ENCODE measurements at places on chromosomes 13 and 19.

DNA sequence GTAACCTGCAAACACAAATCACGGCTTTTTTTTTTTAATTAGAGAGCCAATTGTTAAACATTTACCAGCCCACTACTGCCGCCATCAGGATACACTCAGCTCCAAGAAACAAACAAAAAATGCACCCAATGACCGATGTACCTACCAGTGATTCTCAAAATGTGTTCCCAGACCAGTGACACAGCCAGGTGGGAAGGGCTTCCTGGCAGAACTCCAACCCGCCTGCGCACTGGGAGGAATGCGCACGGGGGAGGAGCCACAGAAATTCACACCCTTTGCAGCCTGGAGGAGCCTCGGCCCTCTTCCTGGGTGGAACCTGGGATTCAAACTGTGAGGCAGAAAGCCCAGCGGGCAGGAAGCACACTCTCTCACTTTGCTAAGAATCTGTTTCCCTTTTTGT lies 255.9 kb downstream of the TBC1D4 start:
- DNase-seq, result peak; percentile 28

DNA sequence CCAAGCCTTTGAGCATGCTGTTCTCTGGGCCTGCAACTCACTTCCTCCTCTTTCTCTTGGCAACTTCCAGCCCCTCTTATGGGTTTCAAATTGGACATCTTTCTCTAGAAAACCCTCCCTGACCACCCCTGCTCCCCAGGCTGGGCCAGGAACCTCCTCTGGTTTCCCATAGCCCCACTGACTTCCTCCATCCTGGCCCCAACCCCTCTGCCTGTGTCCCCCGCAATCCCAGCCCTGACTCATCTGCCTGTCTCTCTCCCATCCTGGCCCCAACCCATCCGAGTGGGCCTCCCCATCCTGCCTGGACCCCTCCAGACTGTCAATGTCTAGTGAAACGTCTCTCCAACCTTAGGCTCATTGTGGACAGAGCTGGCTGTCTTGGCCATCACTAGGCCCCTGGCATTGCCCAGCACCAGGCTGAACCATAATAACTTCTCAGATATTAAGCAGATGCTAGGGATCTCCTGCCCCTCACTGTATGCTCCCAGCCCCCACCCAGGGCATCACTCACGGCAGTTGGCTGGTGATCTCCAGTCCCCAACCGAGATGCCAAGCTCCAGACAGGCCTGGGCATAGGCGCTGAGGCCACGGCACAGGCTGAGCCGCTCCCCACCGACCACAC lies 16.8 kb downstream of the FCGBP start:
- no peak for DNase-seq

- DNase-seq, result no peak
Measured at GRCh38 chr13:40026741-40027140, 371.3 kb downstream of the COG6 start.

- no peak for DNase-seq
Measured at GRCh38 chr19:5149508-5149907, 180.6 kb downstream of the KDM4B start.

- DNase-seq, result no peak
Measured at GRCh38 chr13:66305961-66306617, 924.0 kb downstream of the PCDH9 start.

DNA sequence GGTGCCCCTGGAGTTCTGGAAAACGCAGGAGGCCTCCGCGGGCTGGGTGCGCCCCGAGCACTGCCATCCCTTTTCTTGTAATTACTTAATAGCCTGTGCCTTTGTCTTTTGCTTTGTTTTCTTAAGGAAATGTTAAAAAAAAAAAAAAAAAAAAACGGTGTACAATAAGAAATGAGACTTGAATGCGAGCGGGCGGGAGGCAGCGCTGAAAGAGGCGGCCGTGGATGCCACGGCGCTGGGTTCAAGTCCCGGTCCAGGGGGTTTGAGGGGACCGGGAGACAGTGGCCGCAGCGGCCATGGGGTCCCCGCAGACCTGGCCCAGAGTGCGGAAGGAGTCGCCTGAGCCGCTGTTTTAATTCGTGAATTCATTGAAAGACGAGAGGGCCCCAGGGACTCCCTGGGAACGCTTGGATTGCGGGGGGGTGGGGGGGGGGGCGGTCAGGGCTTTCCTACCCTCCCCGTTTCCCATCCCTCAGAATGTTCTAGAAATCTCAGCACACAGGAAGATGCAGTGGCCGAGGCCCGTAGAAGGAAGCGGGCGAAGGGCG lies 349.2 kb upstream of the ARGLU1 start:
- no peak for DNase-seq

DNA sequence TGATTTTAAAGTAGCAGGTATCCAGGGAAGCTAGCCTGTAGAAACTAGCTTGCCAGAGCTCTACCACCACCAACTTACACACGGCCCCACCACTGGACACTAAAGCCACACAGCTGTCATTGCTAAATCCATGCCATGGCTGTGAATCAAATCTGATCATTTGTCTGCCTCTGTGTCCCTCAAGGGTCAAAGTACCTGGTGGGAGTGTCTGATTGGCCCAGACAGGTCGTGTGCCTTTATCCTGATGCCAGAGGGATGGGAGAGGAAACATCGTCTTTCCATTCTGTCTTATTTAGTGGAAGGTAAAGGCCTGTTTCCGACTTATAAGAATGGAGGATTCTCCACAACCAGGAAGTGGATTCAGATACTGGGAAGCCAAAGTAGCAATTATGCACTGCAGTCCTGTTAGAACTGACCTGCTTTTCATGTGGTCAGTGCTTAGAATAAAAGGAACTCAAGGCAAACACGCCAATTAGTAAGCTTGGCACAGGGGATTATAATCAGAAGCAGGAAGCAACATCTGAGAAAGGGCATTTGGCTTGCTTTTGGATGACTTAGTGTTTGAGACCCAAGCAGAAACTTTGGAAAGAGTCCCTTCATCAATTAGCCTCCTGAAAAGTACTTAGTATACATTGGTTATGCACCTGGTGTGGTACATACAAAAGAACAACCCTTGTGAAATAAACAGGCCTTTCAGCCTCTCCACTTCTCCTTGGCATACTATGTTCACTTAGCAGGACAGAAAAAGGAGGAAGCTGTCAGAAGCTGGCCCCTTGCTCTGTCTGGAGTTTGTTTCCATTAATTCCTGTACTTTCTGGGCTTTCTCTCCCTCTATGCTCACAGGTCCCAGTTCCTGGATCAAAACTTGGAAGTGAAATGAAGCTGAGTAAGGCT lies 192.4 kb downstream of the NUFIP1 start:
- DNase-seq, result no peak

- DNase-seq, result no peak
Measured at GRCh38 chr13:26558987-26559386, 1.5 kb downstream of the WASF3 start.

DNA sequence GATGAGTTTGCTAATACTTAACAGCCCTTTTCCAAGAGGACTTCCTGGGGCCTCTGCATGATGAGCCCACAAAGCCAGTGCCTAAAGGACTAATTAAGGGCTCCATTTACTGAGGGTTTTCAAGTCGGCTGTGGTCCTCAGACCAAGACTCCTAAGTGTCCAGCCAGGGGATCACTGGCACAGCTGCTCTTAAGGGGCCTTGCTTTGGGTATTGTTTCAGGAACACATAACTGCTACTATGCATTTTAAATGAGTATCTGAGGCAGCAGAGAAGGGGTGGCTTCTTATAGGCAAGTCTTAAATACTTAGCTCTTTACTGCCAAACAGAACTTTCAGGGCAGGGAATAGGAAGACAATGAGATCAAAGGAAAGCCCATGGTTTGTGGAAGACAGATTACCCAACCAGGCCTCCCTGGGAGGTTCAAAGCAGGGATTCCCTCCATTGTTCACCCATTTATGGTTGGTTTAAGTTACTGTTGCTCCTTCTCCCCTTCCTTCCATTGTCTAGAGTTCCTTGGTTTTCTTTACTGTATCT lies 61.9 kb downstream of the TNFRSF19 start:
- DNase-seq, result no peak

DNA sequence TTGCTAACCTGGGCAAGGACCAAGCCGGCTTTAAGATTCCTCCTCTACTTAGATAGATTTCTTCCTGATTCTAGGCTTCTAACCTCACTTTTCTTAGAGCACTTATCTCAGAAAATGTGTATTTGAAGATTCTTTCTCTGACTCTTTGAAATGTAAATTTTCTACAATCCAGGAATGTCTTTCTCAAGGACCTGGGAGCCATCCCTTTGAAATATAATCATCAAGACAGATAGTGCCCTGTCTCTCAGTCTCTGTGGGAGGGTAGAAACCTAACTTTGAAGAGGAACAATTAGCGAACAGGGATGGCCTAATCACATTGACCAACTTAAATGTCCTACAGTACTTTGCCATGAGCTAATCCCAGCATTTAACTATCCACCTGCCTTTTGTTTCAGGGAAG lies 1646.0 kb downstream of the PCDH9 start:
- no peak for DNase-seq

- DNase-seq, result no peak
Measured at GRCh38 chr19:46124638-46125115, at the start of gene IGFL3. TSS of gene IGFL3 (minus strand) at chr19:46124688. CDS start at chr19:46124649, 39 bp downstream.

- no peak for DNase-seq
Measured at GRCh38 chr13:99747403-99747710, 224.2 kb downstream of the ZIC5 start.

DNA sequence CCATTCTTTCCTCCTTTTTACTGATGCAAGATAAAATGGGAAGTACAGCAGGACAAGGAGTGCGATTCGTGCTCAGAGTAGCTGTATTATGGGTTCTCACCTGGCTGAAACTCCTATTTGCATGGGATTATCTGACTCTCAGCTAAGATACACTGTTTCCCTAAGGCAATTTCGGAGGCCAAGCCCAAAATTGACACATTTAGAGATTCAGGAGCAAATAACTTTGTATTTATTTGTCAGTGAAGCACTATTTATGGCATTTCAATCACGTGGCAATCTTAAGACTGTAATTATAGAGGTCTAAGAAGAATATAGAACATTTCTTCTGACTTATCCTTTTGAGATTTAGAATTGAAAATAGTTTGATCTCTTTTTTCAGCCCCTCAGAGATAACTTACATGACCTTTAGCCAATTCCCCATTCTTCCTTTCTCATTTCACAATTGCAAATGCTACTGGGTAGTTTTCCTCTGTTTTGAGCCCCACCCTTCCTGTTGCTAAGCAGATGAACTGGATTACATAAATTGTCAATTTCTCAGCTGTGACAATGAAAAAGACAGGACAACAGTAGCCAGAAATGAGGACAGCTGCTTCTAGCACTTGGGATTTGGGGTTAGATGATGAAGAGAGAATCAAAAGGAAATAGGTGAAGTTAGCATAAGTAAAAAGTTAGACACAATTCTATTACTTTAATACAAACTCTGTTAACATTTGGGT lies 122.7 kb upstream of the FRY start:
- no peak for DNase-seq

DNA sequence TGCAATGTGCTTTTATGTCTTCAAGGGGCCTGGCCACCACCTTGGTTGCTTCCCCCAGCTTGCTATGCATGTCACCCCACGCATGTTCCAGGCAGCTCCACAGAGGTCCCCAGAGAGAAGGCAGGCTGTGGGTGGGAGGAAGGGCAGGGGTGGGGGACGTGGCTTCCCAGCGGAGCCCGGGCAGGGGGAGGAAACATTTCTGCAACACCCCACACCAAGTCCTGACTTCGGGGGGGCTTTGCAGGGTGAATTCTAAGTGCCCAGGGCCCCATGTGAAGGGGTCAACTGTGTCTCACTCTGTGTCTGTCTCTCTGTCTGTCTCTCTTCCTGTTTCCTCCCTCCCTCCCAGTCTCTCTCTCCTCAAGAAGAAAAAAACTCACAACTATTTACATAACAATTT lies 39.6 kb downstream of the LTBP4 start:
- DNase-seq, result no peak

DNA sequence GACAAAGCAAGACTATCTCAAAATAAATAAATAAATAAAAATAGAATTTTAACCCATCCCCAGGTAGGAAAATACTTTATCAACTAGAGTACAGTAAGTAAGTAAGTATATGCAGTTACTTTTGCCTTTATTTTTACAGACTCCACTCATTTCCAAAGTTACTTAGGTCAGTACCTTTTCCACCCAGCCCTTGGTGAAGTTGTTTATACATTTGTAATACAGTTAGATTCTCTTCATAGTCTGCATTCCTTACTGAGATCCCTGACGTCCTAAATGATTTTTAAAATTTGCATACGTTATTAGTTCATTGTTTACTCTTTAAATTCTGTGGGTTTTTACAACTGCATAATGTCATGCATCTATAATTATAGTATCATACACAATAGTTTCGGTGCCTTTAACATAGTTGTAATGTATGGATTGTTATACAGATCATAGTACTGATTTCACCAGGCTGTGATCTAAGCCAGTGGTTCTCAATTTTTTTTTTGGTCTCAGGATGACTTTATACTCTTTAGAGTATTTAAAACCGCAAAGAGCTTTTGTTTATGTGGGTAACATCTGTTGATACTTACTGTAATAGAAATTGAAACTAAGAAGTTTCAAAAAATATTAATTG lies 10.4 kb downstream of the SETDB2 start:
- no peak for DNase-seq

GRCh38 chr13:108120856-108121255 lies 94.5 kb downstream of the LIG4 start:
- DNase-seq, result no peak

DNA sequence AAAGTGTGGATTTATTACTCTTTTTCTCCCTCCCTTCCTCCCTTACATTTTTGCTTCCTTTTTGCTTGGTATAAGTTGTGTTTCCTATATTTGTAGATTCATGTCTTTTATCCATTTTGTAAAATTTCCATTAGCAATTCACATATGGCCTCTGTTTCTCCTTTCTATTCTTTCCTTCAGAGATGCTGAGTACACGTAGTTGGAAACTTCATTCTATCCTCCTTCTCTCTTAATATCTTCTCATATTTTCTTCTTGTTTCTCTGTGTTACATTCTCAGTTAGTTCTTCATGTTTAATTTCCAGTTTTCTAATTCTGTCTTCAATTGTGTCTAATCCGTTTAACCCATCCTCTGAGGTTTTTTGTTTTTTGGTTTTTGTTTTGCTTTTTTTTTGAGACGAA lies 188.9 kb downstream of the ZIC5 start:
- no peak for DNase-seq

DNA sequence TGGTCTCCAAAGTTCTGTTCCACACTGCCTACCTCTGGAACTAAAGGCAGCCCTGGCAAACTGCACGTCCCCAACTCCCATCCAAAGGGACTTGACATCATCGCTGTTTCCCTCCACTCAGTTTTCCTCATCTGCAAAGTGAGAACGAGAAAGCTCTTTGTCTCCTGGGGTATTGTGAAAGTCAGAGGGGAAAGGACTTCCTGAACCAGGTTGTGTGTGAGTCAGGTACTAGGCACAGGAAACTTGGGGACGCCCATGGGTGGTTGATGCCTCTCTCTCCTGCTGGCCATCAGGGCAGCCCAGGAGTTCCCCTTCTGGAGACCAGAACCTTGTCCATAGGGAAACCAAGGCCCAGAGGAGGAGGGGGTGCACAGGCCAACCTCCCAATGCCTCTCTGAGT lies 4.7 kb downstream of the CRLF1 start:
- no peak for DNase-seq

Measured in Calu3 (cell line).